Hematopoietic multipotent progenitor cell treated with erythropoietin and hydrocortisone succinate and interleukin-3 and kit ligand, for 8 days (in vitro differentiated cells): ENCODE measurements at places on chromosomes 4 and X.

- DNase-seq: no peak
Observed at GRCh38 chr4:78971326-78971725, 32.1 kb upstream of the PAQR3 start.

- DNase-seq: no peak
Observed at GRCh38 chrX:3443184-3443583, 96.7 kb upstream of the MXRA5 start.

DNA sequence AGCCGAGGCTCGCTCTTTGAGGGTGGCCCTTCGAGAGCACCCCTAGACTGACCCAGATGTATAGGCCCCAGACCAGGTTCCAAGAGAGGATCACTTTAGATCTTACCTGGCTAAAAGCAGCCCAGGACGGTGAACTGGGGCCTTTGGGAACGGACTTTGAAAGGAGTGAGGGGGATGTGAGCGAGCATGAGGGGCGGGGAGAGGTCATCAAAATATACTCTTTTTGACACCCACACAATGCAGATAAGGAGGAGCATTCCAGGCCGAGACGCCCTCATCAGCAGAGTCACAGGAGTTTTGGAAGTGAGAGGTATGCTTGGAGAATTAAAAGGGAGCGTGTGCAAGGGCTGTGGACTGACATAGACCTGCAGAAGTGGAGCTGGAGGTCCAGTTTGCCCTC lies 528 bp downstream of the NSDHL start:
- peak; percentile 19 for DNase-seq

DNA sequence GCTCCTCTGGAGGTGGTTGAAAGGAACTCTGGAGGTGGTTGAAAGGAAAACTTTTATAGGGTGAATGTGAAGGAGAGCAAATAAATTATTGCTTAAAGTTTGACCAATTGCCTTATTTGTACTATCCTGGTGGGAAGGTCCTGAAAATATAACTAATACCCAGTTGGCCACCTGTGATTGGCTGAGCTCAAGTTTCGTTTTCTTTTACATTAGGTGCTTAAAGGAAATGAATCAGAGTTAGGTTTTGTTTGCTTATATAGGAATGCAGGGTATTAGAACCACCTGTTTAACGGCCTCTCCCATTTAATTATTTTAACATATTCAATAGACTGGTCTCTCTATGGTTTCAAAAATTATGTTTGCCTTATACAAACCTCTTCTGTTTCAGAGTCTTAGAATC lies 497.6 kb downstream of the PRR32 start:
- DNase-seq: no peak

- DNase-seq: no peak
Observed at GRCh38 chrX:131816551-131817136, 206.5 kb upstream of the STK26 start.

DNA sequence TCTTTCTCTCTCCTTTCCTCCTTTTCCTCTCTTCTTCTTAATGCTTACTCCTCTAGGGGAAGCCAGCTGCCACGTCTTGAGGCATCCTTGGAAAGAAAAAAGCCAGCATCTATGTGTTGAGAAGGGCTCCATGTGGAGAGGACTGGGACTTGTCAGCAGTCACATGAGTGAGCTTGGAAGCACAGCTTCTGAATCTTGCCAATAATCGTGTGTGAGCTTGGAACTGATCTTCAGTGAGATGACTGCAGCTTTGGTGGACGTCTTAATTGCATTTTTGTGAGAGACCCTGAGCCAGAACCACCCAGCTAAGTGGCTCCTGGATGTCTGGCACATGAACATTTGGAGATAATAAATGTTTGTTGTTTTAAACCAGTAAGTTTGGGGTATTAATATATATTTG lies 371.7 kb downstream of the SLITRK2 start:
- no peak for DNase-seq

DNA sequence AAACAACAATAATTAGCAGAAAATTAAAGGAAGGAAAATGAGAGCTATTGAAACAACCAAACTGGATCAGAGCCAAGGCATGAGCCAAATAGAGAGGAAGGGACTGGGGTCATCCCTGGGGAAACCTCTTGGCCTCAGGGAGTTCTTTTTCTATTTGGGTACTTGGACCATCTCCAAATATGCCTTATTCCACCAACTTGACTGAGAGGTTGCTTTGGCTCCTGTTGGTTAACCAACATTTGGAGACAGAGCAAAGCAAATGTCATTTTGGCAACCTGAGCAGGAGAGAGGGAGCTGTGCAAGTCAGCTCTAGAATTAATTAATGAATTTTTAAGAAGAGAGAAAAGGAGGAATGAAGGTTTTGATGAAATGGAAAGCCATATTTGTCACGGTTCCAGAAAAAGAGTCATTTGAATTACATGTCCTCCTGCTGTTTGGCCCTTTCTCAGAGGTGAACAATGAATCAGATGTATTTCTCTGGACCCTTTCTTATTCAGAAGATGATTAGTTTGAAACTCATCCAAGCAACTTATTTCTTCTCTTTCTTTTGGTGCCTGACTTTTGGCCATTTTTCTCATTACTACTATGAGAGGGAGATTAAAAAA lies 119.1 kb downstream of the CNKSR2 start:
- no peak for DNase-seq

GRCh38 chr4:175386776-175387507 lies 425.1 kb downstream of the GPM6A start:
- no peak for DNase-seq

- peak; percentile 34 for DNase-seq
Observed at GRCh38 chr4:169079942-169080827, 70.1 kb upstream of the CBR4 start.

- DNase-seq: no peak
Observed at GRCh38 chr4:86855572-86855971, 6.4 kb upstream of the SLC10A6 start.

- no peak for DNase-seq
Observed at GRCh38 chrX:8346060-8346459, 118.6 kb upstream of the VCX3B start.

GRCh38 chr4:142369141-142369540 lies 477.0 kb downstream of the INPP4B start:
- DNase-seq: no peak

DNA sequence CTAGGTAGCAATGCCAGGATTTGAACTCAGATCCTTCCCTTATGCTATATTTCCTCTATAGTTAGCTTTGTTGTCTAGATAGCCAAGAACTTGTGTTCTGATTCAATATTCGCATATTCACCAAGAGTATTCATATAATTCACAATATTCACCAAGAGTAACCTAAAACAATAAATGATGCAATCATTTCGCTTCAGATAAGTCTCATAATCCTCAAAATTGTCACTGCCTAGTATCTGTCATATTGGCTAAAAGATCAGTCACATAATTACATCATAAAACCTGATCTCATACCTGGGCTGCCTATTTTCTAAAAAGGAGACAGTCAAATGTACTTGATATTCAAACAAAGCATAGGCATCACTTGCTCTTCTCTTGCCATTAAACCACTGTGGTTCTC lies 199.7 kb upstream of the CPEB2 start:
- DNase-seq: no peak

DNA sequence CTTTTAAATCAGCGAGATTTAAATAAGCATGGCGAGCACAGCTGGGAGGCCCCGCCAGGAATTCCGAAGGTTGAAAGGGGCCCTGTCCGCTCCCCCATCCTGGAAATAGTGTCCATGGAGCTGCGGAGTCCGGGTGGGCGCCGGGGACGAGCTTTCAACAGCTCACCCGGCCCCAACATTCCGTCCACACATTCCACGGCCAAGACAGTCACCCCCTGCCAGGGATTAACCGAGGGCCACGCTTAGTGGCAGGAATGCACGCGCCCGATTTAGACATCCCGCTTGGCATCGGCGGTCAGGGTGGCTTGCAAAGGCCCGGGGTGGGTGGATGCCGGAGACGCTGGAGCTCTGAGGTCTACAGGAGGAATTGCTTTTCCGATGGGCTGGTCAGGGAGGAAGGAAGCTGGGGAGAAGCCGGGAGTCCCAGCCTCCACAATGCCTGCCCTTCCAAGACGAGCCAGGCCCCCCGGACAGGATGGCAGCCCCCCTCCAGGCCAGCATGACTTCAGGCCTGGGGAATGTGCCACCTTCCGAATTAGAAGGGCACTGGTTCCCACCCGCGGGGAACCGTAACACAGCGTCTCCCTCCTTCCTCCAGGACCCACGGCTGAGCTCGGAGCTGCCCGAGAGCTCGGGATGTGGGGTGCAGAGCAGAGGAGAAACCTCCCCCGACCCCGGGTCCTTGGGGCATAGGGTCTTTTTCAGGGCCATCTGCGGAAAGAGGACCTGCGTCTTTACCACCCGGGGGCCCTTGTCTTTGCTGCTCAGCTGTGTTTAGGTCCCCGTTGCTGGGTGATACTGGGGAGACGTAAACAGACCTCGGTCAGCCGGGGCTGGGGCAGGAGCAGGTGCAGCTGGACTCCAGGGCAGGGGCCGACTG lies 26.9 kb upstream of the PPP2R3B start:
- no peak for DNase-seq

GRCh38 chrX:110046001-110046400 lies 43.1 kb downstream of the TMEM164 start:
- no peak for DNase-seq

GRCh38 chr4:185212581-185212980 lies 3.2 kb downstream of the SNX25 start:
- no peak for DNase-seq

DNA sequence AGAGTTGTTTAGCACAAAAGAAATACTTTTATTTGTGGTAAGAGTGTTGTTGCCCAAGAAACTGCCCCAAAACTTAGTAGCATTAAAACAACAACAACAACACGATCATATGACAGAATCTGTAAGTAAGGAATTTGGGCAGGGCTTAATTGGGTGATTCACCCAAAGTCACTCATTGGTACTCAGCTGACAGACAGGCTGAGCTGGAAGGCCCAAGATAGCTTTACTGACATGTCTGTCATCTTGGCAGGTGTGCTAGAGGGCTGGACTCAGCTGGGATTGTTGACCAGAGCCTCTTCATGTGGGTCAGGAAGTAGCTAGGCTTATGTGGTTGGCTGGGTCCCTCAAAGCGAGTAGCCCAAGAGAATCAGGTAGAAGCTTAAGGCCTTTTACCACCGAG lies 52.3 kb downstream of the KIAA0232 start:
- DNase-seq: no peak

GRCh38 chr4:186304216-186304615 lies 38.2 kb downstream of the F11 start:
- DNase-seq: no peak

DNA sequence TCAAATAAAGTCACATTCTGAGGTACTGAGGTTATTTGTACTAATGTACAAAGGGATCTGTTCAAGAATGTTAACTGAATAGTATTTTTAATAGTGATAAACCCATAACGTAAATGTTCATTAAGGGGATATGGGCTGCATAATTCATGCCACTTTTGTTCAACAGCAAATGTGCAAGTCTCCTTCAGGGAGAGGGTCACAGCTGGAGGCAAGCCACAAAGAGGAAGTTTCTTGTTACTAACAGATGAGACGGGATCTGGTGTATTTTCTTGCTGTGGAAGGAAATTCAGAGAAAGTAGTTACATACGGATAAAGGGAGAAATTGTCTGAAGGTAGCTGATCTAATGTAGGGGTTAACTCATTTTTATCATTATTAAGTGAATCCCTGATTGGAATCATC lies 10.0 kb downstream of the ZFP42 start:
- DNase-seq: no peak

DNA sequence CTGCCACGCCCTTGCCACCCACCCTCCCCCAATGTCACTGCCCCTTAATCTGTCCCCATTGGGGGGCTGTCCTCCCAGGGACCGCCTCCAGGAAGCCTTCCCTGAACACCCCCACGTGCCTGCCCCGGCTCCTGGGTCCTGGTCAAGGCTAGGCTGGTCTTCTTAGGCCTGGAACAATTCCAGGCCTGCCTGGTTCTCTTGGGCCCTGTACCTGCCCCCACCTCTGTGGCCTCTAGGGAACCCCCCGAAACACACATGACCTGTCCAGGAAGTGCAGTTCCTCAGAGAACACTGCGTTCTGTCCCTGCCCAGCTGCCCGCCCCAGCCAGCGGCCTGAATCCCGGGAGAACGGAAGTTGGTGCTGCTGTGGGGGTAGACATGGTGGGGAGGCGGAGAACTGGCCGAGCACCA lies 5.1 kb downstream of the MXD4 start:
- DNase-seq: no peak

DNA sequence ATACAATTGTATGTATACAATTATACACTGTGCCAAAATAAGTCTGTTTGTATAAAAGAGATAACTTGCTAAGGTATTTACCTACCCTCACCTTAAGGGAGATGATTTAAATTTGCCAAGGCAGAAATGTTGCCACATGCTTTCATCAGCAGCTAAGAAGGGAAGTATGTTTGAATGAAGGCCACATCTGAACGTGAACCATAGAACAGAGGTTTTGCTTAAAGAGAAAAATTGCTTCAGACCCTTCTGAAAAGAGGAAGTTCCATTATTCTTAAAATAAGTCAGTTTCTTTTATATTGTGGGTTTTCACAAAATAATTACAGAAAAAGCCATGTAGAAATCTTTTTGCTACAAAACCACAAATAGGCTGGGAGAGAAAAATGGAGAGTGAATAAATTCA lies 621.5 kb upstream of the HTR2C start:
- DNase-seq: no peak

DNA sequence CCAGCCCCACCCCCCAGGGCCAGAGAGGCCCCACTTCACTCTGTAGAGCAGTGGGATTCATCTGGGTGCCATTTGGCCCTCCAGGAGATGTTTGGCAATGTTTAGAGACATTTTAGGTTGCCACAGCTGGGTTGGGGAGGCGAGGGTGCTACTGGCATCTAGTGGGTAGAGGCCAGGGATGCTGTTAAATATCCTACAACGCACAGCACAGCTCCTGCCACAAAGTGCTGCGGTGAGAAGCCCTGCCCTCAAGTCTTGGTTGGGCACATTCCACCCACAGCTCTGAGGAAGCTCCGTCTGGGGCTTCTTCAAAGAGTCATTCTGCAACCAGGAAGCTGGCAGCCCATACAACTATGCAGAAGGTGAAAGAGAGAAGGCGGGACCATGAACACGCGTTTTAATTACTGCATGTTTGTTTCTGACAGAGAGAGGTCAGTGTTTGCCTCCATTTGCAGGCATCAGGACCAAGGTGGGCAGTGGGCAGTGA lies 48.1 kb upstream of the FAM9C start:
- no peak for DNase-seq

DNA sequence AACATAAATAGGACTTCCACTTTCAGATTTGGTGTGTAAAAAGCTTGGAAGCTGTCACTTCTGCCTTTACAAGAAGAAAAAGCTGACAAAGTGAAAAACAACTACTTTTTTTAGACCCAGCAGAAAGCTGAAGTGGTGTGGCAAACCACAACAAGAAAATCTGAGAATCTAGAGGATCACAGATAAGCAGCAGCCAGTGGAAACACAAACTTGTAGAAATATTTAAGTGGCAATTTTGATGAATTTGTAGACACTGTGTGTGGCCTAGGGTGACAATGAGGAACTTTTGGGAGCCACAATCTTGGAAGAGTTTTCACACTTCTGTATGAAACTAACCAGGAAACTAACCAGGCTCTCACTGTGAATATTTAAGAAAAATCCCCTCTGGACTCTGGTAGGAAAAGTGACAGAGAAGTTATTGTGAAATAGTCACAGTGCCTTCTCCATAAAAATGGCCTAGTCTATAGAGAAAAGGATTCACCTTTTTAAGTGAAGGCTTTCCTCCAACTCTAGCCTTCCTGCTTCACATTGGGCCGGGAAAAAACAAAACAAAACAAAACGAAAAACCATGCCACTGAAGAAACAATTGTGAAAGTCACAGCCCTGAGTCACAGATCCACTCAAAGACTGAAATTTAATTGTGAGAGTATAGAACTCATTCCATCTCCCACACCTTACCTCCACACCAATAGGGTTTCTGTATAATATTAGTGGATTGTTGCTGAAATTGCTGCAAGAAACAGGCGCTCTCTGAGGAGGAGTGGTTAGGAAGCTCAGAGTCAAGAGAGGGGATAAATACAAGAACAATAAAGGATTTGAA lies 26.7 kb upstream of the GUCY1A1 start:
- peak; percentile 24 for DNase-seq

- DNase-seq: no peak
Observed at GRCh38 chrX:44908827-44909226, 35.8 kb downstream of the KDM6A start.
